ENCODE measurements at places on chromosomes 2 and 18.

- no peak for DNase-seq
Observed at GRCh38 chr2:179850188-179850587, 11.2 kb downstream of the ZNF385B start.

DNA sequence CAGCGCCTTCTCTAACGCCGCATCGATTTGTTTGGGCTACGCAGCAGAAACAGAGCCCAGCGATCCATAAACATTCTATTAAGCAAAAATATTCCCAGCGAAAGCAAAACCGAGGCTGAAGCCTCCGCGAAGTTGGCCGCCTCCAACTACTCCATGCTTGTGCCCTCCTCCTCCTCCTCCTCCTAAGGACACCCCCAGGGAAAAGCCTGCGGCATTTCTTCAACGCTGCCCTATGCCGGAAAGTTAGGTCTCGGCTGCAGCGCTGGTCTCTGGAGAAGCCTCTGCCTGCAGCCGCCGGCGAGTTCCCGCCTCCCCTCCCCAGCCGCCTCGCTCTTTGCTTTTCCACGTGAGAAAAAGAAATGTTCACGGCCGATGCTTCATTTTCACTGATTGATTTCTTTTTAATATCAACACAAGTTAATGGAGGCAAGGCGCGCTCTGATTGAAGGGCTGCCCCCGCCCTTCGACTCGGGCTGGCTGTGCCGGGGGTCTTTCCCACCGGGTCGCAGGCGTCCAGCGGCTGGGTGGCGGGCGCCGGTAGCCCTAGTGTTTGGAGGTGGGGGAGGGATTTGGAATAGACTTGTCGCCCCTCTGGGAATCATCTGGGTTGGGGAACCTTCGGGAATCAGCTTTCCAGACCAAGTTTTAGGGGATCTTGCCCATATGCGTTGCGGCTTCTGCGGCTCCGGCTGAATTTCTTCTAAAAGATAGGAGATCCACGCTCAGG, 3.9 kb downstream of the NRP2 start:
- DNase-seq = no peak

DNA sequence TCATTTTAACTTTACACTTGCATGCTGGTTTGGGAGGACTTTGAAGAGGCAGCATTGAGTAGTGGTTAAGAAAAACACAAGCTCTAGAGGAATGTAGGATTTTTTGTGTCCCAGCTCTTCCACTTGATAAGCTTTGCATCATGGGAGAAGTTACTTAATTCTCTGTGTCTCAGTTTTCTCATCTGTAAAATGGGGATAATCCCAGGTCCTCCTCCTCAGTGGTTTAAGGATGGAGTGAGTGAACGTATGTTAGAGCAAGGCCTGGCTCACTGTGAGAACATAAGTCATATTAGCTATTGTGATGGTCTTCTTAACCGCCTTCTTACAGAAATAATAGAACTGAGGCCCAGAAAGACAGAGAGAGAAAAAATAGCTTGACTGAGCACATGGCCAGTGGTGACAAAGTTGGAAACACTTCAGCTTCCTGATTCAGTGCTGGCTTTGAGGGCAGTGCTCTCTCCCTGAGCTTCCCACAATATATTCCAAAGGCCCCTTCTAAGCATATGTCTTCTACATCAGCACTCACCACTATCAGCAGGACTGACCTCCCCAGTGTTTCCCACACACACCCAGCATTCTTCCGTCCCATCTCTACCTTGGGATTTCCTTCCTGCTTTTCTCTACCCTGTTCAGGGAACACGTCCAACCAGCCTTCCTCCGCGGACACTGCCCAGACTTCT, 214.9 kb upstream of the TNP1 start:
- no peak for DNase-seq

DNA sequence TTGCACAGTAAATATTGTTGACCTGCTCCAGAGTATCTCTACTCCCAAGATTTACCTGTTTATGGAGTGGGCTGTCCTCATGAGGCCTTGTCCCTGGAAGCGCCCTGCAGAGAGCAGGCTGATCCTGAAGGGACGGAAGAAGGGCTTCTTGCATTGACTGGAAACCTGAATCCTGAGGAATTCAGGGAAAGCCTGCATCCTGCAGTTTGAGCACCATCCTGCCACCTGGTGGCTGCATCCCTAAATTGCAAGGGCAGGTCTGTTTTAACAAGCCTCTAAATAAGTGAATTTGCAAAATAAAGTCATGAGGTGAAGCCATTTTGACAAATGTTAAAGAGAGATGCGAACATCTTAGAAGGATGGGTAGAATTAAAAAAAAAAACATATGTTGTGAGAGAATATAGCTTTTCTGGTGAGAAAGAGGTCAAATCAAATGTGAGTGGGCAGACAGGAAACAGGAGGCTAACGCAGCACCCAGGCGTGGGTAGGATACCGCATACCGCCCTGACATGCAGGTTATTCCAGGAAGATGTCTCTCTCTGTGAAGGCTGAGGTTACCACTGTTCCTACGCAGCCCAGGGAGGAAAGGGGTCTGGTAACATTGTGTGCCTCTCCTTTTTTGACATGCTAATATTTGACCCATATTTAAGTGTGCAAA, 754.9 kb downstream of the RNF144A start:
- no peak for DNase-seq

- DNase-seq = no peak
Observed at GRCh38 chr2:43448822-43449110, 147.1 kb downstream of the THADA start.

DNA sequence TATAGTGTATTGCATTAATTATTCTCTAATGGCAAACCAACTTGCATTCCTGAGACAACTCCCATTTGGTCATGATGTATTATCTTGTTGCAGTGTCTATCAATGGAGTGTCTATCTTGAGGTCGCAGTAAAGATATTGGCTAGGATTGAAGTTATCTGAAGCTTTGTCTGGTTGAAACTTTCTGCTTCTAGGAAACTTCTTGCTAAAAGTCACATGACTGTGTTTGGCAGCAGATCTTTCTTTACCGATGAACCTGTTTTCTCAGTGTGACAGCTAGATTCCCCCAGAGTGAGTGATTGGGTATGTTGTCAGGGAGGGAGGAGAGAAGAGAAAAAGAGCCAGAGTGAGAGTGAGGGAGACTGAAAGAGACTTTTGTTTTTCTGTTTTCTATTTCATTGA, 119.6 kb downstream of the QPCT start:
- DNase-seq = no peak

DNA sequence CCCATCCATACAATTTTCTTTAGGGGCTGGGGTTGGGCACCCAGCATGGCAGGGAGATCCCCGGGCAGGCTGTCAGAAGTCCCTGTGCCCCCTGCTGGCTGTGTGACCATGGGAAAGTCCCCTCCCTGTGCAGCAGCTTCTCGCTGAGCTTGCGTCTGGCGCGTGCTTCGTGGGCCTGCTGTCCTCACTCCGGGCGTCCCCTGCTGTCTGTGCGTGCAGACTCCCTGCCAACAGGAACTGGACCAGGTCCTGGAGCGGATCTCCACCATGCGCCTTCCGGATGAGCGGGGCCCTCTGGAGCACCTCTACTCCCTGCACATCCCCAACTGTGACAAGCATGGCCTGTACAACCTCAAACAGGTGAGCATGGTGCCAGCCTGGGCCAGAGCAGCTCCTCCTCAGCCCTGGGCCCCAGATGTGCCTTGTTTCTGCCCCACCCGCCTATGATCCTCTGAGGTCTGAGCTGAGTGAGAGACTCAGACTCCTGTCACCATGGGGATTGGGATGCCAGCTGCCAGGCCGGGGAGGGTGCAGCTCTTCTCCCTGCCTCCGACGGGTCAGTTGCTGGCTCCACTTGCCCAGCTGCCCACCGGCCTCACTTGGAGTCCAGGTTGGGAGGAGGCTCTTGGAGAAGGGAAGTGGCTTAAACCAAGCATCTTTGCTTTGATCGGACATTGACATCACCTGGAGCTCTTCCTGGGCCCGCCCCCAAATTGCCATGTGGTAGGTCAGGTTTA, 28.6 kb downstream of the IGFBP2 start:
- no peak for DNase-seq

DNA sequence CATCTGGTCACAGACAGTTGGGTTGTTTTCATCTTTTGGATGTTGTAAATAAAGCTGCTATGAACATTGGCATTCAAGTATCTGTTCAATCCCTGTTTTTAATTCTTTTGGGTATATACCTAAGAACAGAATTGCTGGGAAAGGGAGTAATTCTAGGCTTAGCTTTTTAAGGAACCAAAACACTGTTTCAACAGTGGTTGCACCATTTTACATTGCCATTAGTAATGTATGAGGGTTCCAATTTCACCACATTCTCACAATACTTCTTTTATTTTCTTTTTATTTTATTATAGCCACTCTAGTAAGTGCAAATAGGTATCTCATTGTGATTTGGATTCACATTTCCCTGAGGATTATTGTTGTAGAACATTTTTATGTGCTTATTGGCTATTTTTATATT, 108.9 kb upstream of the GLS start:
- DNase-seq = no peak

GRCh38 chr2:180682871-180683270, 297.5 kb upstream of the UBE2E3 start:
- no peak for DNase-seq

DNA sequence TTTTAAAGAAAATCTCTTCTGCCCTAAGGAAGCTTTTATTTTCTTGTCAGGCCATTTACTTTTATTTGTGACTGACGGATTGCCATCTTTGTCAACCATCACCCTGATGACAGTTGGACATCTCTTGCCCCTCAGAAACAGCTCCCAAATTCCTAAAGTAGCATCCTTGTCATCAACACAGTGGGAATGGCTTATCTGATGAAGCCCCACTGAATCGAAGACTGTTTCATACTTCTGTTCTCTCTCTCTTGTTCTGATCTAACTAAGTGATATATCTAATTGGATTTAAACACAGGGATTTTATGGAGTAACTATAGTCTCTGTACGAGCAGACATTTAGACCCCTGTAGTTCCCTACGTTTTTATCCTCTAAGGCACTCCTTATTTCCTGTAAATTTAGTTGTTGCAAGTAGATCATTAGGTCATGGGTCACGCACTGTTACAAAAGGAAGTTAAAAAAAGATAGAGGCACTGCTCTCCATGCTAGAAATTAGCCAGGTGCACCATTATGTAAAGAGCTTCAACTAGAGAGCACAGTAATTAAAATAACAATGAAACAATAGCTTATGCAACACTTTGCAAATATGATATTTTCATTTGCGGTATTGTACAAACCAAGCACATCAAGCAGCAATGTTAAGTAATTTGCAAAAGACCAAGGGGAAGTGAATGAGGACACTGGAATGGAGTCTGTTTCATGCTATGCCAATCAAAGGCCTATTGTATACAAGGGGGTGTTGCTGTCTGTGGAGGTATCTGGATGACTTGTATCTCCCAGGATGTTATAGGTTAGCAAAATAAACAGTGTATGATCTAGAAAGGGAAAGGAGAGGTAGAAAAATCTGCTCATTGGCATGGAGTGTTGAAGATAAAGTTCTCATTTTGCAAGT, 284.7 kb downstream of the LRRTM1 start:
- DNase-seq = peak; percentile 19

DNA sequence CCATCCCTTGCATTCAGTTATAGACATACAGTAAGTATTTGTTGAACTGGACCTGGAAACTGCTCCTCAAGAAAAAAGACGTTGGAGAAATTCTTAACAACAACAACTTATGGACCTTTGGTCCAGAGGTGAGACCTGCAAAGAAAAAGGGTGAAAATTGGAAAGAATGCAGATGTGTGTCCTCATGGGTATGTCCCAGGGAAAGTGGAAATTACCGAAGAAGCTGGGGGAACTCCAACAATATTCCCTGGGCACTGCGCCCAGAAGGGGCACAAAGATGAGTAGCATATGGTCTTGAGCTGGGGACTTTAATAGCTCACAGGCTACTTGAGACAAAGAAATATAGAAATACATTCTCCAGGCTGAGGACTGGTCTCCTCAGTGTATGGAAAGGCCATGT, 35.5 kb upstream of the YWHAQ start:
- DNase-seq = no peak

DNA sequence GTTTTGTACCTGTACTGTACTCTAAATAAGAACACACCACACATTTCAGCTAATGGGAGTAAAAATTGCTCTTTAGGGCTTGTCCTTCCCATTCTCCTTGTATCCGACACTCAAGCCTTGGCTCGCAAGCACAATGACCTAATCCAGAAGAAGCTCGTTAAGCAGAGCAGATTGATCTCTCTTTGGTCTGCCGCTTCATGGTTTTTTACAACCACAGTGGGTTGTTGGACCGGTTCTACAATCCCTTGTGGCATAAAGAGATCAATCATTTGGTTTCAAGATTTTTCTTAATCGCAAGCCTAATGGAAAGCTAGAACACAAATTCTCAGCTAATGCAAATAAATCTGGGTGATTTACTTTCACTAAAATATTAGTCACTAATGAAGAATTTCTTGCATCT, 662.1 kb downstream of the LRP1B start:
- DNase-seq = peak; percentile 61

DNA sequence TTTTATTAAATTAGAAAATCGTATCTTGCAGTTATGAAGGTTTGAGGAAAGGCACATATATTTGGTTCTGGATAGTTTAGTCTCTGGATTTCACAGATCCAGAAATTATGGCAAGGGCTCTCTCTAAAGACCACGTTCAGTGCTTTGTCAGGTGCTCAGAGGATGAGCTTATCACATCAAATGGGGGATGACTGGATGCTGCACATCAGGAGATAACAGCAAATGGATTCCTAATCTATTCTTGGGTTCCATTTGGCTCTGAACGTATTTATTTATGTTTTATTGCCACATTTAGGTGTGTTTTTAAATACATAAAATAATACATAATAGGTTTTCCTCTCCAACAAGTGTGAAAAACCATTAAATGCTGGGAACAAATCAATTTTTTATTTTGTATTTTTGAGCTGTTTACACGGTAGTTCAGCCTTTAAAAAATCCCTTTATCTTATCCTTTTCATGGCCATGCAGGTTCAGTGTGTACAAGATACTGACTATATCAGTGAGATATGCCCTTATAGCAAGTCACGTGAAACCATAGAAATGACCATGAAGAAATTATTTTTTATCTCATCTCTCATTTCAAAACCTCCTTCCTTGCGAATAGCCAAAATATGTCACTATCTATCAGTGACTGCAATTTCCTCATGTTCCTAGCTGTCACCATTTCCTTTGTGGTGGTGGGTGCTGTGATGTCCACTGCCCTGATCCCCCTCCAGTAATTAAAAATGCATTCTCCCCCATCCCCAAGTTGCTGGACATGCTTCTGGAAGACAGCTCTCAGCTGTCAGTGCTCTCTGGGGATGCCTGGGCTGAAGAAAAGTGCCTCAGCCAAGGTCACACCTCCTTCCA, 25.9 kb upstream of the CXCR4 start:
- no peak for DNase-seq

DNA sequence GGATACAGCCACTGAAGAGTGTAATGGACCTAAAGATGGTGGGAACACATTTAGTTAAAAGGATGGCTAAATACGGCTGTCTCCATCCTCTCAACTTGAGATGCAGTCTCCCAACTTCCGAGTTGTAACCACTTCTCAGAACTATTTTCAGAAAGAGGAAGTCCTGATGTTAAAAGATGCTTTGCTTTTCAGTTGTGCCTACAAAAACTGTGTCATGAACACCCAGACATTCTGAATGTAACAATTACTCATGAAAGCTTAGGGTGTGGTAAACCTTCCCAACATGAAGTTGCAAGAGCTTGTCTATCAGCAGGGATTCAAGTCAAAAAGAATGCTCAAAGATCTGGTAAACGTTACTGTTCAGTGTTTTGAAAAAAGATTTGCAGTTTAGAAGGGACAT, 147.9 kb downstream of the DOCK10 start:
- no peak for DNase-seq

GRCh38 chr18:61609131-61609530, 275.9 kb downstream of the CDH20 start:
- DNase-seq = no peak

All from NCI-H510A treated with DMSO at 0.1 percent for 48 hours (cell line).